AG04449 (cell line): ENCODE measurements at places on chromosomes 2 and 18.

- no peak for DNase-seq
Measured at GRCh38 chr2:230990131-230990898, 5.6 kb upstream of the SPATA3 start.

GRCh38 chr2:148487439-148487838 lies 157.1 kb upstream of the EPC2 start:
- no peak for DNase-seq

- no peak for DNase-seq
Measured at GRCh38 chr2:33477473-33478468, 1.3 kb downstream of the RASGRP3 start.

DNA sequence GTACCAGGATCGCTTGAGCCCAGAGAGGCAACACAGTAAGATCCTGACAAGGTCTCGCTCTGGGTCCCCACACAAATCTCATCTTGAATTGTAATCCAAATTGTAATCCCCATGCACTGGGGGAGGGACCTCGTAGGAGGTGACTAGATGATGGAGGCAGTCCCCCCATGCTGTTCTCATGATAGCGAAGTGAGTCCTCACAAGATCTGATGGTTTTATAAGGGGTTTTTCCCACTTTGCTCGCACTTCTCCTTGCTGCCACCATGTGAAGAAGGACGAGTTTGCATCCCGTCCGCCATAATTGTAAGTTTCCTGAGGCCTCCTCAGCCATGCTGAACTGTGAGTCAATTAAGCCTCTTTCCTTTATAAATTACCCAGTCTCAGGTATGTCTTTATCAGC lies 46.0 kb upstream of the SERTAD2 start:
- no peak for DNase-seq

DNA sequence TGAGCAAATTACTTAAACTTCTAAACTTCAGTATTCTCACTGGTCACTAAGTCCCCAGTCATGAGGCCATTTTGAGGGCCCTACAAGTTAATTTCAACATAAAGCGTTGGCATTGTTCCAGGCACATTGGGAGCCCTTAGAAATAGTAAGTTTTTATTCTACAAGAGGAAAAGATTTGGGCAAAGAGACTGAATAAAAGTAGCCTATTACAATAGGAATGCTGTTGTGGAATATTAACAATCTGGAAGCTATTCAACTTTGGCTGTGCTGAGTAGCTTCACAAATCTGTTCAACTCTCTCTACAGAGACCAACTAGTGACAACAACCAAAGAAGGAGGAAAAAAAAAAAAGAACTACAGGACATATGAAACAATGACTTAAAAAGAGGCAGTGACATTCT lies 1287.5 kb upstream of the NXPH2 start:
- no peak for DNase-seq

GRCh38 chr2:128384446-128384845 lies 65.8 kb upstream of the HS6ST1 start:
- no peak for DNase-seq

DNA sequence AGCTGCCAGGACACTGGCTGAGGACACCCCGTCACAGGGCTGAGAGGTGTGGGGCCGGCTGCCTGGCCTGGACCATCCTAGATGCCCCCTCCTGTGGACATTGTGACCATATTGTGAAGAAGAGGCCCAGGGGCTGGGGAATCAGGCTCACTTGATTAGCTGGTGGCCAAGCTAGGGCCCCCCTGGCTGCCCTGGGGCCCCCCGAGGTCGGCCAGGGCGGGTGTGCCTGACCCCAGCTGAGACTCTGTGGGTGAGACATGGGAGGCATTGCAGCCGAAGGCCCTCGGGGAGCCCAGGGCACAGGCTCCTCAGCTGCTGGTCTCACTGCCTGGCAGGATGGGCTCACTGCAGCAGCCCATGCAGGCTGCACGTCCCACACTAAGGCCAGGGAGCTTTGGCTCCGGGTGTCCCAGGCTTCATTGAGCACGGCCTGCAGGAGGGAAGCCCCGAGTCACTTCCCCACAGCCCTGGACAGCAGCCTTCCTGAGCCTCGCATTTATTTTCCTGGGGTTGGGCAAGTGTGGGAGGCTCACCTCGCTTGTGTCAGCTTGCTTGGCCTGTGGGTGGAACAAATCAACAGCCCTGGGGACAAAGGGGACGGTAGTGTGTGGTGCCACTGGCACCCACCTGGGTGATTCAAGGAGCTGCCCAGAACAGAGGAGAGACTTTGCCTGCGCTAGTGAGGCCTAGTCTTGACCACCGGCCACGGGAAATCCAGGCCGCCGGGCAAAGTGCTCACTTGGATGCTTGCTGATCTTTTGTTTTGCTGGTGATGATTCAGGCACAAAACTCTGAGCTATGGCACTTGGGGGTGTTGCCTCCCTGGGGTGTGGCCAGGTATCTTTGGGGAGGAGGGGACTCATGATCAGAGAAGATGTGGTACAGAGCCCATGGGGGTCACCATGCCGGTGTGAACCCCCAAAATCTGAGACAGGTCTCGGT lies 1.3 kb downstream of the GAL3ST2 start:
- no peak for DNase-seq

DNA sequence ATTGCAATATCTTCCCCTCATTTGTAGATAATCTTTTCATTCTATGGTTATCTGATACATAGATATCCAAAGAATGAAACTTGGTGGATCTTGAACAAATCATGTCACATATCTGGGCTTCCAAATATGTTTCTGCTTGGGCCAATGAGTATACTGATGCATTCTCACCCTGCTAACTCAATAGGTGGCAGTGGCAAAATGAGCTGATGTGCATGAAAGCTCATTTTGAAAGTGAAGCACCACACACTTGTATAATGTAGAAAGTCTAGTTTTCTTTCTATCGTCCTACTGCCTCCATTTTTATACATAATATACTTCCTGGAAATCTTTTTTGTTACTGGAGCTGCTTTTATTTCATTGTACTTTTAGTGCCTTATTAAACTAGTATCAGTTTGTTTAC lies 208.2 kb downstream of the PRKCE start:
- DNase-seq, result no peak

GRCh38 chr2:113064898-113065297 lies 2.9 kb upstream of the IL1F10 start:
- no peak for DNase-seq

- DNase-seq, result no peak
Measured at GRCh38 chr2:186229265-186229664, 256.8 kb upstream of the ZC3H15 start.

- DNase-seq, result no peak
Measured at GRCh38 chr2:40261042-40261441, 190.8 kb downstream of the SLC8A1 start.

DNA sequence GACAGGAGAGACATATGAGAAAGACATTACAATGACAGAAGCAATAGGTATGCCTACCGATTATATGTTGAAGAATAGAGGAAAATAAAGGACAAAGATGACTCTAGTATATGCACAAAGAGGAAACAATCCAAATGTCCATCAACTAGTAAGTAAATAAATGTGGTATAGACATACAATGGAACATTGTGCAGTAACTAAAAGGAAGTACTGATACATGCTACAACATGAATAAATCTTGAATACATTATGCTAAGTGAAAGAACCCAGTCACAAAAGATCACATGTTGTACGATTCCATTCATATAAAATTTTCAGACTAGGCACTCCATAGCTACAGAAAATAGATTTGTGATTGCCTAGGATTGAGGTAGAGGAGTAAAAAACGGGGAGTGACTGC lies 28.5 kb upstream of the PGAP1 start:
- no peak for DNase-seq

GRCh38 chr2:222521099-222521498 lies 96.8 kb downstream of the SGPP2 start:
- no peak for DNase-seq

DNA sequence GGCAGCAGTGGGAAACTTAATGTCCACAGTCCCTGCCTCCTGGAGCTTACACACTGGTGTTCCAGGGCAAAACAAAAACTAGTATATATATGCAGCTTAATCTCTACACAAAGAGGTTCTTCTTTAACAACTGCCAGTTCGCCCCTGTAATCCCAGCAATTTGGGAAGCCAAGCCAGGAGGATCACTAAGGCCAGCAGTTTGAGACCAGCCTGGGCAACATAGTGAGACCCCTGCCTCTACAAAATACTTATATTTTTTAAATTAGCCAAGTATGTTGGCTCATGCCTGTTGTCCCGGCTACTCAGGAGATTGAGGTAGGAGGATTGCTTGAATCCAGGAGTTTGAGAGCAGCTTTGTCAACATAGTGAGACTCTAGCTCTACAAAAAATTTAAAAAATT lies 17.2 kb upstream of the NEDD4L start:
- no peak for DNase-seq

DNA sequence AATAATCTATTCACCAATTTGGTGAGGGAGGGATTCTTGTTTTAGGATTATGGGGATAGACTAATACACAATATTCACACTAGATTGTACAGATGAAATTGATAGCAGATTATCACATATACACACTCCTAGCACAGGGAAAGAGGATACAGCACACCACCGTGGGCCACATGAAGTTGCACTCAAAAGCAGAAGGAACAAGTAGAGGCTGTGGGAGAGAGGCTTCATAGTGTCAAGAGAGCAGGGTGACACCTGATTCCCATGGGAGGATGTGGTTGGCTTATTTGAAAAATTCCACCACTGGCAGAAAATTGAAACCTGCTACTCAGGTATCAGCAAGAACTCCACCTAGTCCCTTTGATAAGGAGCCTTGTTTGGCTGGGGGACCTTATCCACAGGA lies 395.6 kb downstream of the SPAG16 start:
- no peak for DNase-seq

- DNase-seq, result no peak
Measured at GRCh38 chr2:106299696-106300095, 105.6 kb upstream of the UXS1 start.

DNA sequence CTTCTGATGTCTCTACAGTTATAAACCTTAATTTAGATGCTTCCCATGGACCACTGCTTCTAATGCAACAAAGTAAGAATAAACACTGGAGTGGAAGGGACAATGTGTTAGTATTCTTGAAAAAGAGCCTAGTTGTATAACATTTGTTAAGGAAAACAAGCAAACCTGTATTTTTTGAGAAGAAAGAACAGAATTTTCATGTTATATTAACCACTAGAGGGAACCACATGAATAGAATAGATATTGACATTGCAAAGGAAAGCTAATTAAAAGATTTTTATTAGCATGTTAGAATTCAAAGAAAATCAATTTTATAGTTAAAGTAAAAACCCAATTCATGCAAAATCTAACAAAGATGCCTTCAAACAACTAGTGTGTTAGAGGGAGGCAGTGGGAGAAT lies 151.2 kb upstream of the BARD1 start:
- no peak for DNase-seq

GRCh38 chr18:3726238-3726951 lies 276.4 kb downstream of the TGIF1 start:
- no peak for DNase-seq

DNA sequence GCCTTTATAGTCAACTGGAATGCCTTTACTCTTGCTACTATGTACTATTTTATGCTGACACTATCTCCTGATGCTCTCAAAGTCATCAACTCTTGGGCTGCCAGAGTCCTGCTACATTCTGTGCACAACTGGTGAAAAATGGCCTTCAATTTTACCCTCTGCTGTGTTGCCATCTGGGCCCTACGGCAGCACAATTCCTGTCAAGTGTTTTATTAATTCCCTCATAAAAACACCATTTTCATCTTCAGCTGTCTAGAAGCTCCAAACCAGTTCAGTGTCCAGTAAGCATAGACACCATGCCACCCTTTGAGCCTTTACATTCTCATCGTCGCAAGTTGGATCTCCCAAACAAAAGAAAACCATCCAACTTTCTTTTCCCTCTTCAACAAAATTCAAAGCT lies 26.5 kb downstream of the CALCRL start:
- DNase-seq, result no peak

DNA sequence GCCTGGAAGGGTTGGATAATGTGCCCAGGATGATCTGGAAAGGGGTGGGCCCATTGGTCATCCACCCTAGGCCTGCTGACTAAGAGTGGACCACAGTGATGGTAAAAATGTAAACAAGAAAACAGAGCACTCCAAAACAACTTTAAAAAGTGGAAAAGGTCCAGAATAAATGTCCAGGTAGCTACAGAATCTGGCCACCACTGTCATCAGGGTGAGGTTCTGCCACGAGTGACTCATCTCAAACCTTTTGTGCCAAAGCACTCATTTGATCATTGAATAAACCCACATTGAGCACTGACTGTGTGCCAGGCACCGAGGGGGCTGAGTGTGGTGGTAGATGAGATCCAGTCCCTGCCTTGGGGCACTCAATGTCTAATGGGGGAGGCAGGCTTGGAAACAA lies 64.9 kb downstream of the EMX1 start:
- no peak for DNase-seq

- DNase-seq, result no peak
Measured at GRCh38 chr2:88856409-88857135, 165.1 kb downstream of the RPIA start.

DNA sequence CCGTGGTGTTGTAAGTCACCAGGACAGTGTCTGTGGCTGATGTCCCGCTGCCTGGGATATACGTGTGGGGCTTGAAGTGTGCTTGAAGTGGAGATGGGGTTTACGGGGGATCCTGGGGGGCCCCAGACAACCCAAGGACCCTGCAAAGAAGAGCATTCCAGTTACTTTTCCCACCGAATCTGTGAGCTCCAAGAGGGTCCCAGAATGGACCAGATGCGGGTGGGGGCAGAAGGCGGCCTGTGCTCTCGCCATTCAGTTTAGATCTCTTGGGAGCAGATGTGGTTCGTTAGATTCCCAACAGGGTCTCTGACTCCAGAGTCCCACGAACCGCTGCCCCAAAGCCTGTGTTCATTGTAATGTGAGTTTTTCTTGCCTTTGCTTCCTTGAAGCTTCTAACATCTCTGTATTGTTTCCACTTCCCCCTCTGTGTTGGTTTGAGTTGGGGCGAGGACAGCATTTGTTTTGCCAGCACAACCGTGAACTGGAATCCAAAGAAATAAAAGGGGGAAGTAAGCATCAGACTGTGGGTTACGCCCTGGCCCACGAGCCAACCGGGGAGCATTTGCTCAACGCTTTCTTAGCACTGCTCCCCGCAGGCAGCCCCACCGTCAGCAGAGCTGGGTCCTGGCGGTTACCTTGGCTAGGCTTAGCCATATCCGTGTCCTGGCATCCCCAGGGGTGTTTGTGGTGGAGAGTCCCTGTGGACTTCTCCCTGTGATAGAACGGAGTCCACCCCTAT lies 92.1 kb downstream of the SH3BP4 start:
- no peak for DNase-seq
